Vagina (tissue), 2 donors: ENCODE measurements at places on chromosomes 5 and 9.

- no peaks in the 10 kb centered on the region for H3K27me3 ChIP-seq
- H3K4me1 ChIP-seq, result no peaks in the 10 kb centered on the region
- DNase-seq, result no peak
- no peak overlapping the region for H3K4me3 ChIP-seq
These were observed 269.4 kb downstream of the ZNF608 start for GRCh38 chr5:124477062-124477461.

DNA sequence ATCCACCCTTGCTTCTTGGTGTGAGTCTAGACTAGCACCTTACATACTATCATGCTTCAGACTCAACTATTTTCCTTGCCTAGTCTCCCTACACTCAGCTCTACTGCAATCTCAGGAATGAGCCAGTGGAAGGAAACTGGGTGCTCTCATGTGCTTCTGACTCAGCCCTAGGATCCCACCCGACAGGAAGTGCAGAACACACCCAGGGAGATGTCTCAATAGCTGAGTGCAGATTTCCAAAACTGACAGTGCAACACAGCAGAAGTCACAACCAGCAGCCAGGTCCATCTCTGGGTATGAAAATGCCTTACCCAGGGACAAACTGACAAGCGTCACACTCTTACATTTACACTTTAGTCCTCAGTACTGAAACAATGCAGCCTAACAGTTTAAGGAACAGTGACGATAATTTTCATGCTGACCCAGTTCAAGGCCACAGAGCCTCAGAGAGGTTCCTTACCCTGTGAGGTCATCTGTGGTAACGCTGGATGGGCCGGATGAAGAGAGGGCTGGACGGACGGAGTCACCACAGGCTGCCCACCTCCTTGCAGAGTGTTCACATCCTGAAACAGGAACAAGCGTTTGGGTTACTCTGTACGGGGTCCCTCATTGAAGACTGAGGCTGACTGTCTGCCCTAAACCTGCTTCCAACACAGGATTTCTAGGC, 33.0 kb downstream of the FKBP15 start:
- DNase-seq, result no peak
- H3K4me3 ChIP-seq, result no peak overlapping the region
- peaks cover 6% of the 10 kb centered on the region for H3K36me3 ChIP-seq
- H3K27ac ChIP-seq, result peak overlapping the region; percentile 71

DNA sequence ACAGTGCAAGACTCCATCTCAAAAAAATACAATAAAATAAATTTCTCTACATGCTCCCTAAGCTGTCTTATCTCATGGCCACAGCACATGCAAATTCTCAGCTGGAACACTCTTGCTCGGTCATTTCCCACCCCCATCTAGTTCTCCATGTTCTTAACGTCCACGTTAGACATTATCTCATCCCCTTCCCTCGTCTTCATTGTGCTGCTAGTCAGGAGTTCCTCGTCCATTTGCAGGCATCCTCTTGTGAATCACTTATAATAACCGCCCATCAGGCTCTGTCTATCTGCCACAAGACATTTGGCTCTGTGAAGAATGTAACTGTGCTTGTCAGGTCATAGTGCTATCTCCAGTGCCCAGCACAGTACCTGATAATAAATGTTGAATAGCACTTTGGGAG, 32.9 kb upstream of the GOLGA1 start:
- no peaks in the 10 kb centered on the region for H3K4me1 ChIP-seq
- no peak overlapping the region for H3K4me3 ChIP-seq
- H3K27ac ChIP-seq, result no peak overlapping the region
- H3K27me3 ChIP-seq, result no peaks in the 10 kb centered on the region

- no peaks in the 10 kb centered on the region for H3K36me3 ChIP-seq
- no peaks in the 10 kb centered on the region for H3K27me3 ChIP-seq
- no peak overlapping the region for H3K4me3 ChIP-seq
- DNase-seq, result no peak
- H3K4me1 ChIP-seq, result peaks cover under 1% of the 10 kb centered on the region
- H3K27ac ChIP-seq, result no peak overlapping the region
These were observed 6.8 kb downstream of the SLC1A3 start for GRCh38 chr5:36613241-36613640.

DNA sequence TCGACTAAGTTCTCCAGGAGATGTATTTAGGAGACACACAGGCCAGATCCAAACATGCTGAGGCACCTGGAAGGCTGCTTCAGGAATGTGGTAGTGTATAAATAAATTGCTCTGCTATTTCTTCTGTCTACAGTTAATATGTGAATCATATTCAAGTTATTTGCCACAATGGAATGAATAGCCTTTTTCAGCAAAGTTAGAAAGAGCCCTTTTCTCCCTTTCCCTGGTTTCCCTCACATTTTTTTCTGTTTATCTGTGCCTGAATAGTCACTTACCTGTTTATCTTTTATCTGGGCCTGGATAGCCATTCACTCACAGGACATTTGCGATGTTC, 44.1 kb upstream of the CLINT1 start:
- H3K27me3 ChIP-seq, result no peaks in the 10 kb centered on the region
- no peaks in the 10 kb centered on the region for H3K4me1 ChIP-seq
- H3K4me3 ChIP-seq, result no peak overlapping the region
- DNase-seq, result no peak

DNA sequence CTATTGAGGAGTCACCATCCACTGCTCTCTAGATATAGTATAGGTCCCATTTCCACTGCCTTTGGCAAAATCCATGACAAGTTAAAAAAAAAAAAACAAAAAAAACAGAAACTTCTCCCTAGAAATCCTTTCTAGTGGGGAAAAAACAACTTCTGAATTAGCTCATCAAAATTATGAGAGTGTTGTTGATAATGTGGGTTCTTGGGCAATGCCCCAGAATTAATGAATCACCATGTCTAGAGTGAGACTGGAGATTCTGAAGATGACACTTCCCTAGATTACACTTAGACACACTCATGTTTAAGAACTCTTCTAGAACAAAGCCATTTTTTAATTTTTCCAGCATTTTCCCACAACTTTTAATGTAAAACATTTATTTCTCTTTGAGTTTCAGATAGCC, 728.0 kb upstream of the C9orf72 start:
- H3K4me1 ChIP-seq, result no peaks in the 10 kb centered on the region
- H3K27ac ChIP-seq, result no peak overlapping the region
- no peaks in the 10 kb centered on the region for H3K27me3 ChIP-seq
- DNase-seq, result no peak
- H3K36me3 ChIP-seq, result no peaks in the 10 kb centered on the region

DNA sequence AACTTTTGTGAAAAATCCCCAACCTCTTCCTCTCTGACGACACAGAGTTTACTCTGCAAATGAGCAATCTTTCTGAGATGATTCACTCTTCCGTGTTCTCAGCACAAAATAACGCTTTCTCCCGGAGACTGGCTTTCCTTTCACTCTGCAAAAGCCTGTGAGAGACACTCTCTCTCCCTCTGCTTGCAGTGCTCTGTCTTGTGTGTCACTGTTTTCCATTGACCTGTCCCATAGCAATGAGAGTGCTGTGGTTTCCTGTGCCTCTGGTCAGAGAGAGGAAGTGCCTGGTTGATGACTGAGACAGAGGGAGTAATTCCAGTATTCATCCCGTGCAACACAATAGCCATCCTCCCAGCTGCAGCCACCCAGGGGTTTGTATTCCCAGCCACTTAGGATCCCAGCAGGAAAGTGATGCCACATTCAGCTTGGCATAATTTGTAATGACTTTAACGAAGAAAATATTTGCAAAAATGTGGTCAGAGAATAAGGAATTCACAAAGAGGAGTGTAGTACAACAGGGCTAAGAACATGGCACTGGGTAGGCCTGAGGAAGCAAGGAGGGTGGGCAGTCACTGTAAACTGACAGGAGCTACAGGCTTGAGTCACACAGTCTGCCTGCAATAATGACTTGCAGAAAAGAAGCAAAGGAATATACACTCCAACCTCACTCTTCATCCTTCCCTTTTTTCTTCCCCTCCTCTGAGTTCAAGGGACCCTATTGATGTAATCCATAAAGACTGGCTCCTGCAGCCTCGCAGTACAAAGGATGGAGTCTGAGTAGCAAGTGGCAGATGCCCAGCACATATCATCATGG, 463.5 kb upstream of the RGMB start:
- H3K27me3 ChIP-seq, result no peaks in the 10 kb centered on the region
- H3K27ac ChIP-seq, result no peak overlapping the region
- H3K36me3 ChIP-seq, result no peaks in the 10 kb centered on the region
- no peak for DNase-seq

DNA sequence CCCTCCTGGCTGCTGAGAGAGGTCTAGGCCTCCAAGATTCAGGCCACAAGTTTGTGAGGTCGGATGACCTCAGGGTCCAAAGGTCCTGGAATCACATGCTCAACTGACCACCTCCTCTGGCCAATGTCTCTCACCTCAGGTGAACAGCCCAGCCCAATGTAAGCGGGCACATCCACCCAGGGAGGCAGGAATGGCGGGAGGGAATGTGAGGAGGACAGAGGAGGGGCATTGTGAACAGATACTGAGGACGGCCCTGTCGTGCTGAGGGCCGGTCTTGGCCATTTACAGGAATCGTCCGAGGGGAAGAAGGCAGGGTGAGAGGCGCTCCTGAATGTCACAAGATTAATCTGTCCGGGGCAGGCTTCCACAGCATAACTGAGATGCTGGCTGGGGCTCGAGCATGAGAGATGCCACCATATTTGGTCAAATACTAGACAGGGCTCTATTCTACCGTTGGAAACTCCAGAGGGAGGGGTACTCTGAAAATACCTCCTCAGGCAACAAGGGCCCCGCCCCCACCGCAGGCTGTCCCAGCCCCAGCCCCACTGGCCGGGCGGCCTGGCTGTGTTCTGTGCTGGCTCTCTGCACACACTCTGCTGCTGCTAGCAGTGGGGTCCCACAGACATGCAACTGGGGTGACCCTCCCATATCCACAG, 1.5 kb upstream of the IL17B start:
- DNase-seq, result no peak
- peak overlapping the region; percentile 28 for H3K4me3 ChIP-seq
- H3K27me3 ChIP-seq, result no peaks in the 10 kb centered on the region

- H3K36me3 ChIP-seq, result no peaks in the 10 kb centered on the region
- no peak overlapping the region for H3K4me3 ChIP-seq
- H3K27ac ChIP-seq, result no peak overlapping the region
- no peak for DNase-seq
- H3K27me3 ChIP-seq, result no peaks in the 10 kb centered on the region
These were observed 64.3 kb downstream of the FEM1C start for GRCh38 chr5:115480271-115480670.

- DNase-seq, result no peak
- no peaks in the 10 kb centered on the region for H3K27me3 ChIP-seq
- H3K27ac ChIP-seq, result no peak overlapping the region
- no peaks in the 10 kb centered on the region for H3K36me3 ChIP-seq
These were observed 245.9 kb downstream of the SYK start for GRCh38 chr9:91047529-91047928.

- H3K4me3 ChIP-seq, result no peak overlapping the region
- H3K27me3 ChIP-seq, result no peaks in the 10 kb centered on the region
- no peaks in the 10 kb centered on the region for H3K36me3 ChIP-seq
- H3K4me1 ChIP-seq, result no peaks in the 10 kb centered on the region
These were observed 49.0 kb downstream of the DAPK1 start for GRCh38 chr9:87546704-87547103.

GRCh38 chr9:132943651-132944293, 644 bp downstream of the TSC1 start:
- H3K4me1 ChIP-seq, result peaks cover 32% of the 10 kb centered on the region
- H3K36me3 ChIP-seq, result no peaks in the 10 kb centered on the region
- H3K27me3 ChIP-seq, result no peaks in the 10 kb centered on the region
- peak overlapping the region; percentile 81 for H3K4me3 ChIP-seq
- no peak for DNase-seq
- H3K27ac ChIP-seq, result peak overlapping the region; percentile 97

- H3K4me1 ChIP-seq, result peaks cover 9% of the 10 kb centered on the region
- no peak overlapping the region for H3K4me3 ChIP-seq
- no peaks in the 10 kb centered on the region for H3K27me3 ChIP-seq
- H3K36me3 ChIP-seq, result no peaks in the 10 kb centered on the region
- H3K27ac ChIP-seq, result no peak overlapping the region
These were observed 1.8 kb downstream of the MARVELD2 start for GRCh38 chr5:69416699-69417098.

DNA sequence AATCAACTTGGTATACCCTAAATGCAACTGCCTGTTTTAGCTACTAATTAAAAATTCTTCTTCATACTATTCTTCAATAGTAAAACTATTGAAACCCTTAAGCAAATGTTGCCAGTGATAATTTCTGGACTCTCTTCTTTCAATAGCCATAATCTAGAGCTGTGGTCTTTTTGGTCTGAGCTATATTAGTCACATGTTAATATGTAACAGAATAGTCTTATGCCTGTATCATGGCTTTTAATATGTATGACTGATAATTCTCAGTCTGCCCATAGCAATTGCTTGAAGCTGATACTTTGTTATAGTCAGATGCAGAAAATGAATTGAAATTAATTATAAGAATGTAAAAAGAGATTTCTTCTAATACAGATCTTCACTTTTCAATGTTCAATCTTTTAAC, 1871.9 kb upstream of the CDH6 start:
- H3K4me1 ChIP-seq, result no peaks in the 10 kb centered on the region
- no peaks in the 10 kb centered on the region for H3K36me3 ChIP-seq
- H3K4me3 ChIP-seq, result no peak overlapping the region
- no peak for DNase-seq
- H3K27ac ChIP-seq, result no peak overlapping the region
- no peaks in the 10 kb centered on the region for H3K27me3 ChIP-seq

- no peak overlapping the region for H3K4me3 ChIP-seq
- H3K27ac ChIP-seq, result no peak overlapping the region
- H3K27me3 ChIP-seq, result no peaks in the 10 kb centered on the region
- H3K4me1 ChIP-seq, result no peaks in the 10 kb centered on the region
These were observed 4.4 kb downstream of the IL31RA start for GRCh38 chr5:55855509-55855908.

GRCh38 chr5:175246242-175246888, 197.6 kb downstream of the DRD1 start:
- peaks cover 9% of the 10 kb centered on the region for H3K4me1 ChIP-seq
- no peaks in the 10 kb centered on the region for H3K36me3 ChIP-seq
- no peak for DNase-seq
- no peaks in the 10 kb centered on the region for H3K27me3 ChIP-seq

- H3K36me3 ChIP-seq, result no peaks in the 10 kb centered on the region
- H3K27ac ChIP-seq, result no peak overlapping the region
- no peaks in the 10 kb centered on the region for H3K27me3 ChIP-seq
- no peak for DNase-seq
These were observed 2265.3 kb upstream of the C9orf72 start for GRCh38 chr9:29838491-29839020.

GRCh38 chr9:114656301-114656700, 1.3 kb downstream of the TEX53 start:
- DNase-seq, result no peak
- H3K4me3 ChIP-seq, result no peak overlapping the region
- H3K4me1 ChIP-seq, result peaks cover 8% of the 10 kb centered on the region
- no peaks in the 10 kb centered on the region for H3K27me3 ChIP-seq
- no peak overlapping the region for H3K27ac ChIP-seq

DNA sequence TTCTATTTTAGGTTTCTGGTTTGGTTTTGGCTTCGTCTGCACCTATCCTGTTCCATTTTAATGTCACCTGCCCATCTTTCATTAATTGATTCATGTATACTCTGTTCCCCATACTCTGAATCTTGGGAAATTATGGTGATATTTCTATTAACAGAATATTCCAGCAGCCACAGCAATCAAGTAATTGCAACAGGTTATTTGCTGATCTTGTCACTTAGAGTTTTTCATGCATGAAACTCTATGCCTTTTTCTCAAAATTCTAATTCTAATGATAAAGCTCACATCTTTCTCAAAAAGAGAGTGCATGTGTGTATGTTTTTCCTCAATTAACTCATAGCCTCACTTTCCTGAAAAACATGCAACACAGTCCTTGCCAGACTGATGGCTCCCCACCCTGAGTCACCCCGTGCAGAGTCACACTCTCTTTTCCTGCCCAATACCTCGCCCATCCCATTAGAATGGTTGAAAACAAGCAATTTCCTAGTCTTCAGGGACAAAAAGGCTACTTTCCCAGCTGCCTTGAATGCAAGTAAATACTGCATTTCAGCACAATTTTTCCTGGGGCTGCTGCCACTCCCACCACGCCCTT, 15.6 kb downstream of the GFRA3 start:
- H3K4me3 ChIP-seq, result no peak overlapping the region
- H3K27me3 ChIP-seq, result no peaks in the 10 kb centered on the region
- H3K4me1 ChIP-seq, result no peaks in the 10 kb centered on the region
- DNase-seq, result no peak
